Fibroblast of villous mesenchyme (primary cell): ENCODE measurements at places on chromosomes 16 and 17.
A peak's percentile ranks its signal among the peaks of the same experiment; 100 is the strongest.

GRCh38 chr16:73891129-73891542 is 405.5 kb upstream of the PSMD7 start:
- no peak for DNase-seq

DNA sequence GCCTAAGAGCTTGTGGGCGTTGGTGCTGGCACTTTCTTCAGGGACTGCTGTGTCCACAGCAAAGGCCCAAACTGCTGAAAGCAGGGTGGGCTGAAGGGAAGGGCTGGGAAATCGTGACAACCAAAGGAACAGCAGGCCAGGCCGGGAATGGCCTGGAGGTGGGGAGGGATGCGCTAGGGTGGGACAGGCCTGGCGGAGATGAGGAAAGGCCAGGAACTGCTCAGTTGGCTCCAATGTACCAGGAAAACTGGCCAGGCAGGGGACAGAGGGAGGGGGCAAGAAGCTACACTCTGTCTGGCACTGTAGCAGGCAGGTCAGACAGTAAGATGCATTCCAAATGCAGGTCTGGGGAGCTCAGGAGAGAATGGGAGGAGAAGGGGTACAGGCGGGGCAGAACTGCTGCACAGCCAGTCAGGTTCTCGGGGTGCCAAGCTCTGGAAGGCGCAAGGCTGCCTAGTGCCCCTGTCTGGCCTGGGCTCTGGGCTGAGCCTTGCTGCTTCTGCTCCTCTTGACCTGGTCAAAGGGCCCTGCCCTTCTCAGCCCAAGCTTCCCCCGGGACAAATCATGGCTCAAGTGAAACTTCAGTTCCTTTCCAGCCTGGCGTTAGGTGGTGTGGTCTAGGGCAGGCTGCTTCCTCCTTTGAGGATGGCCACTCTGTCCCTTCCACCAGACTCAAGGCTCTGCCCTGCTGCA is 7.3 kb downstream of the PNMT start:
- no peak for DNase-seq

- DNase-seq, result no peak
These were observed 46.6 kb upstream of the MED13 start for GRCh38 chr17:62111562-62112171.

DNA sequence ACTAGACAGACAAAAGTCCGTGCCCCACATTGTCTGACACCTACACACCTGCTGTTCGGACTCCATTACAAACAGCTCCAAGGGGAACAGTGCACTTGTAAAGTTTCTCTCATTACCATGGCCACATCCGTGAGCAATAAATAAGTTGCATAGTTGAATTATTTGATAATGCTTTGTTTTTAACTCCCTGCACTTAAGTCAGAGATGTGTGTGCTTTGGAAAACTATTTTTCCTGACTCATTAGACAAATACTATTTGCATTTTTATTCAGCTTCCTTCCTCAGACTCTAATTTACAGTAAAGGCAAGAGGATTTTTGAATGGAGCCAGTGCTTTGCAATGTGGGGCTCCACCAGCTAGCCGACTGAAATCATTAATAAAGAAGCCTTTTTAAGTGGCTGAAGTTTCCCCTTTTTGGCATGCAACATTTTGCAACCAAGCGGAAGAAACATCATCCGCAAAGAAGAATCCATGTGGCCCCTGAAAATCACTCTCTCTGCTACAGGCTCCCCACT is 6.5 kb upstream of the CCL2 start:
- DNase-seq, result peak; percentile 61

GRCh38 chr16:81180578-81180977 is 57.9 kb upstream of the BCO1 start:
- DNase-seq, result no peak

- no peak for DNase-seq
These were observed 111.7 kb downstream of the ABCC6 start for GRCh38 chr16:16111639-16112038.

- DNase-seq, result no peak
These were observed 24.1 kb upstream of the MFSD6L start for GRCh38 chr17:8823279-8823678.

GRCh38 chr16:47049901-47050583 is 76.6 kb upstream of the DNAJA2 start:
- DNase-seq, result no peak

DNA sequence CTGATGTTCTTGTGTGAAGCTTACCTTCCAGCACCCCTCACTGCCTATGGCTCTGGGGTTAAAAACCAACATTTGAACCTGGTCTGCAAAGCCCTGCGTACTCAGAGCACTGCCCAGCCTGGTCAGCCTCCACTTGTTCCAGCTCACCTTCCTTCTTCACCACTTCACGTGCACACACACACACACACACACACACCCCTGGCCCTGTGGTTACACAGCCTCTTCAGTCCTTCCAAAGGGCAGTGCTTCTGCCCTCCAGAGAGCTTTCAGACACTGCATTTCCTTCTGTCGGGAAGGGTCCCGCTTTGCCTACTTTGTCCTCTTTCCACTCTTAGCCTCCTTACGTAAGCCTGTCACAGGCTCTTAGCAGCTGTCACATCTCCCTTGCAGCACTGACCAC is 9.6 kb upstream of the TMEM220 start:
- DNase-seq, result no peak

DNA sequence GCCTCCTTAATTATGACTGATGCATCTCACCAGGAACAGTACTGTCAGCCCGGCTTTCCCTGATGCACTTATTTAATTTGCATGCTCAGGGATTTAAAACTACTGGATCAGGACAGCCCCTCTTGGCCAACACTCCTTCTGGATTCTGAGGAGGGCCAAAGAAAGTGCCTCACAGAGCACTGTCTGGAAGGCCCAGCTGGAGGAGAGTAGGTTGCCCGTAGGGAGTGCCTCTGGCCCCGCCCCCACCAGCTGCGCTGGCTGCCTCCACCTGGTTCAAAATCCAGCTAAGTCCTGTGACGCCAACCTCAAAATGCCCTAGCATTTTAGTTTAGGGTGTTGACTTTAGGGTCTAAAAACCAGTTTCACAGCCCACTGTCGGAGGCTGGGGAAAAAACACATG is 49.4 kb upstream of the SREBF1 start:
- no peak for DNase-seq

DNA sequence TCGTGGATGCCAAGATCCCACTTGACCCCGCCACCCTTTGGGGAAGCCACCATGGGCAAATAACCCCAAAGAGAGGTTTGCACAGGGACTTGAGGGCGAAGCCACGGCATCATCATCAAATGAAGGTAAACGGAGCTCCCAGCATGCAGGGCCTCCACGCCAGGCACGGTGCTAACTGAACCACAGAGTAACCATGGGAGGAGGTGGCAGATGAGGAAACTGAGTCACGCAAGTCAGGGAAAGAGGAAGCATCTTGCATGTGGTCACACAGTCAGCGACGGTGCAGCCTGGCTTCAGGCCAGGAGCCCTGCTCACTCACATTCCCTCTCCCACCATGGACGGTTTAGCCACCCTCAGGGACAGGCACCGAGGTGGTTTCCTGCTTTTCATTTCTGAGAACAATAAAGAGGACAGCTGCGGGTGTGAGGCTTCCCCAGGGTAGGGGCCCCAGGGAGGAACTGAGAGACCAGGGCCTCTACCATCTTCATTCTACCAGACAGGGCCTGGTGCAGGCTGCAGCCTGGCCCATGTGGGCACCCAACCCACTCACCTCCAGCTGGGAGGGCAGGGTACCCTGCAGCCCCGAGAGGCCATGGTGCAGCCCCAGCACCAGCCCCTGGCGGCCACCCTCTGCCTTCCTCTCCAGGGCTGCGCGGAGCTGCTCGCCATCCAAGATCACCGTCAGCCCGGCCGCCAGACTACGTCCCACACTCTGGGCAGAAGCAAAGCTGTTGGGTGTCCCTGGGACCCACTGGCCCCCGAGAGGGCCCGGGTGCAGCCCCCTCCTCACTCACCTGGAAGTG is 78.3 kb downstream of the RMI2 start:
- DNase-seq, result no peak

- DNase-seq, result peak; percentile 73
These were observed 20.6 kb upstream of the PRKAR1A start for GRCh38 chr17:68491381-68492231.

- peak; percentile 60 for DNase-seq
These were observed at the start of gene ZNF205 for GRCh38 chr16:3112058-3112880. TSS of gene ZNF205 (plus strand) at chr16:3112586. CDS start at chr16:3113431, 845 bp downstream.

DNA sequence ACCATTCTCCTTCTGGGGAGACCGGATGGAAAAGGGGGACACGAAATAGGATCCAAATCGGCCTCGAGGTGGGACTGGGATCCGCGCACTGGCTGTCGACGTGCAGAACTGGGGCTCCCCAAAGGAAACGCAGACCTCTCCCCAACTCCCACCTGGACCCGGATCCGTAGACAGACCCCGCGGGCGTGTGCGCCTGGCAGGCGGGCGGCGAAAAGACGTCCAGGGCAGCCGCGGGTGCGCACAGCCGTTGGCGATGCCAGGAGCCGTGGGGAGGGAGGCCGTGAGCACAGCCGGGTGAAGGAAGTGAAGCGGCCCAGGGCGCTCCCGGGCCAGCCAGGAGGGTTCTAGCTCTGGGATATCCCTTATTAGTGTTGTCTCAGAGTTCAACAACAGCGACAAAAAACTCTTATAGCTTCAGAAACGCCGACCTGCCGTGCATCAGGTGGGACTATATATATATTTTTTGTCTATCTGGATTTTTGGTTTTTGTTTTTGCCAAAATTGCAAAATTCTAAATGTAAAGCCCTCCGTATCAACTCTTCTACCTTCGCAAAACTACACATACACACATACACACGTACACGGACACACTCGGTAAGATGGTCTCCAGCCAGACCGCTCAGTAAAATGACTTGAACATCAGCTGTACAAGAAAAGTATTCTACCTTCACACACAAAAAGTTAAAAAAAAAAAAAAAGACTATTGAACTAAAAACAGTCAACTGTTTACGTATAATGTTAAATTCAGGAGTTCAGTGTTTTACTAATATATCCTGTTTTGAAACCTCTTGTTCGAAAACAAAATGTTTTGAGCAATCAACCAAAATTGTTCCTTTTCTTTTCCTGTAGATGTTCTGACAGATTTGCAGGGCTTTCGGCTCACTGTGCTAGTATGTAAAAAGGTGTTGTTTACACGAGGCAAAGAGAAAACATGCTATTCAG is 5.2 kb upstream of the AATF start:
- DNase-seq, result no peak

DNA sequence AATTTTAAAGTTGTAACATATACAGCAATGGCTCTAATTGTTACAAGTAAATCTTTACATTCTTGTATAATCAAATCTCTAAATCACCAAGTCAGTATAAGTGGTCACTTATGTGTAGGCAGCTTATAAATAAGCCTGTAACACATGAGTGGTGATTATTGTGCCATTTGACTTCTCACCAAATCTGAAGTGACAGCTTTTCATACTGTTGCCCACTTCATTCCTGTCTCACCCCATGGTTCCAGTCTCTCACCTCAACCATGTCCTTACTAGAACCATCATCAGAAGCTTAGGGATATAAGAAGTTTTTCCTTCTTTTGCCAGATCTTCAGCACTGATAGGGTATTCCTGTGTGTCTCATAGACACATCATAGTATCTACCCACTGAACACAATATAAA is 23.5 kb downstream of the TNRC6A start:
- DNase-seq, result no peak

DNA sequence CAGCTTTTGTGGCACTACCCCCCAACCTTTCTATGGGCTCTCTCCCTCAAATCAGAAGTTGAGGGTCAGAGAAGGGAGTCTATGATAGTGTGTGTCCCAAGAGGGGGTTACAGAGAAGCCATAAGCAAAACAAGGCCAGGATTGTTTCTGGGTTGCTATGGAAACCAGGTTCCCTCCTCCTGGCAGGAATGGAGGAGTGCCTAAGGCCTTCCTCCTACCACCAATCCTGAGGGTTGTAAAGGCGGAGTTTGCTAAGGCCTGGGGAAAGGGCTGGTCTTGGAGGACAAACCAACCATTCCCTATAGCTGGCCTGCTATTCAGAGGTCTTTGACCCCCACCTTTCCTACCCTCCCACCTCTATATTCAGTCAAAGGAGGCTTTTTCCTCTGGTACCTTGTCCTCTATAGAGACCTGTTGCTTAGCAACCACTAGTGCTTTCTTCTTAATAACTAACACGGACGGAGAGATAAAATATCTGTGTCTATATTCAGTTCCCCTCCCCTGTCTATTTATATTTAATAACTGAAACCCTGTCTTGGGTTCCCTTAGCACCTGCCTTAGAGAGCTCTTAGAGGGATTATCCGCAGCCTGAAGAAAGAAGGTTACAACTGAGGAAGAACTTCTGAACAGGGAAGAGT is 43.4 kb downstream of the NEUROD2 start:
- no peak for DNase-seq

DNA sequence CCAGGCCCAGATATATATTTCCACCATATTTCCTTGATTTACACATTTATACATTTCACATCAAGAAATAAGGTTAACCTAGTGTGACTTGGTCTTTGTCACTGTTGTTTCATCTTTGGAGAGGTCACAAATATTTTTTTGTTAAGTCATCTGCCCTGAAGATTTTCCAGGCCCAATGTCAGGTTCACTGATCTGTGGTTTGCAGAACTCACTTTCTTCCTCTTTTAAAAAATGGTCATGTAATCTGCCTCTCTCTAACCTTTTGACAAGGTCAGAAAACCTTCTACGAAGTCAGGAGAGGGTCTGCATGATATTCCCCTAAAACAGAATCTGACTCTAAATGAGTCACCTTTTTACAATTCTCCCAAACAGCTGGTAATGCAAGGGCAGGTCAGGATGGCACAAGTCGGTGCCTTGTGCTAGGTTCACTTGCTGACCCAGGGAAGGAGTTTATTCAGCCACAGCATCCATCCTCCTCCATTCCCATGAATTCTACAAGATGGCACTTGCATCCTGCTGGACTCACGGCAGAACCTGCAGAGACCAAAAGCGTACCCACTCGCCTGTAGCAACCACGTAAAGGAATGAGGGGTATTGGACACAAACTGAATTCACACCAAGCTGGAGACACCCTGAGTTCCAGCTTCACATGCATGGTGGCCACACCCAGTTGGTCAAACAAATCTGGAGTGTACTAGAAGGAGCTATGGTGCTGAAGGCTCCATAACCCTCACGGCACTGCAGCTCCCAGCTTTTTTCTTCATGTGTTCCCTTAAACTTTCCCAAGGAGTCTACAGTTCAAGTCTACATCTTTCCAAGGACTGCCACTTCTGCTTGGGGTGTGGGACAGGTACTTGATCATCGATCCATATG is 1.6 kb upstream of the KIAA0513 start:
- DNase-seq, result no peak

- peak; percentile 76 for DNase-seq
These were observed 3.6 kb downstream of the LITAF start for GRCh38 chr16:11583166-11583565.

DNA sequence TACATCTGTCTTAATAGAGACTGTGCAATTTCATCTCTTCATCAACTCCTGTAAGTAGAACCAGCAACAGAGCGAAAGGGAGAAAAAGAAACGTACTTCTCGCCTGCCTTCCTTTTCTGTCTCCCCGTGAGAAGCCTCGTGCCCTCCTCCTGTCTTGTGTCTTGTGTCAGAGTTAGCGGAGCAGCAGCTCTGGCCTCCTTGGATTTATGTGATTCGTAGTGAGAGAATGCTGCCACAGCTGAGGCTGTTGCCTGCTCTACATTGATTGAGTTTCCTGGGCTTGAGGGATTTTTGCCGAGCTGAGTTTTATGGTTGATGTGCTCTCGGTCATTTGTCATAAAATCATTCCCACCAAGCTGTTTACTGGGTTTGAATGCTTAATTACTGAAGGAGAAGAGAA is 579.1 kb upstream of the RBFOX1 start:
- DNase-seq, result no peak

- no peak for DNase-seq
These were observed 59.2 kb downstream of the SRL start for GRCh38 chr16:4182581-4183236.
